ENCODE measurements at places on chromosomes 3 and 15.
A peak's percentile ranks its signal among the peaks of the same experiment; 100 is the strongest.

DNA sequence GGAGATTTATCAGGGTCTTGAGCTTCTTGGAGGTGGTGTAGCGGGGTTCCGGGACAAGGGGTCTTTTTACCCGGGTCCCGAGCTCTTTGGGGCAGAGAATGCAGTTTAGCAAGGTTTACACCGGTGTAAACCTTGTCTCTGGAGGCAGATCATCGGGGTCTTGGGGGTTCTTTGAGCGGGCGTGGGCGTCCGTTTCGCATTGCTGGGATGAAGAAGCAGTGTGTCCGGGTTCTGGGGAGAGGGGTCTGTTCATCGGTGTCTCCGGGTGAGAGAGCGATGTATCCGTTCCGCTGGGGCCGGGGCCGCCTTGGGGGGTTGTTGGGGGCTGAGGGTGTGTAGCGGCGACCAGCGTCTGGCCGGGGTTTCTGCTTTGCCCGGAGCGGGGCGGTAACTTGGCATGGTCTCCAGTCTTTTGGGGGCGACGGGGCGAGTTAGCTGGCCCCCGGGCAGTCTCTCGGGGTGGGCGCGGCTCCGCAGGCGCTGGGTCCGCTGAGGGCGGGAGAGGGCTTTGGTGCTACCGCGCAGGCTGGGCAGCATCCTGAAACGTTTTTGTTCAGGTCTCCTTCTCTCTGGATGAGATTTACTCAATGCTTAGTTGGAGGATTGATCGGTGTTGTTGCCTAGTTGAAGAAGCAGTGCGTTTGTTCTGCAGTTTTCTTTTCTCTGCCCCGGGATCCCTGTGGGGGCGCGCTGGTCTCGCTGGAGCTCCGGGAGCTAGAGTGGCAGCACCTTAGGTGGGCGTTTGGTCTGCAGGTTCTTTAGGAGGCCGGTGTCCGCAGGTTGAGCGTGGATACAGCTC, 843 bp downstream of the GLCE start:
- DNase-seq = peak; percentile 65

DNA sequence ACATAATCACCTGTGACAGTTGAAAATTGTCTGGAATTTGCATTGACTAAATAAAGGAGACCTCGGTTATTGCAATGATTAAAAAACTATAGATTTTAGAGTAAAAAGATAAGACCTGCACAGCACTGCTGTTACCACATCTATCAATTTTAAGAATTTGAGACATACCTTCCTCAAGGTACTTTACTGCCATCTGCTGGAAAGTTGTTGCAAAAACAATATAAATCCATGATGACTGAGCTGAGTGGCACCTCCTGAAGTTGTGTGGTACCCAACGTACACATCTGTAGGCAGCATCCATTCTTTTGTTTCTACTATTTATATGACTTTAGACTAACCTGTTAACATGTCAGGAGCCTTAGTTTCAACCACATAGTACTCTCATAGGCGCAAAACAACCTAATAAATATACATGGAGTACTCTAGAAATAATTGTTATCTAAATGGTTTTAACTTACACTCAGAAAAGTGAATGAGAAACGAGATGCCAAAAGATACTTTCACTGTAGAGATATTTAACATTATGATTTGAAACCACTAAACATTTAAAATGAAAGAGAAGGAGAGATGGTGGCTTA, 106.7 kb downstream of the GHSR start:
- peak; percentile 76 for DNase-seq

DNA sequence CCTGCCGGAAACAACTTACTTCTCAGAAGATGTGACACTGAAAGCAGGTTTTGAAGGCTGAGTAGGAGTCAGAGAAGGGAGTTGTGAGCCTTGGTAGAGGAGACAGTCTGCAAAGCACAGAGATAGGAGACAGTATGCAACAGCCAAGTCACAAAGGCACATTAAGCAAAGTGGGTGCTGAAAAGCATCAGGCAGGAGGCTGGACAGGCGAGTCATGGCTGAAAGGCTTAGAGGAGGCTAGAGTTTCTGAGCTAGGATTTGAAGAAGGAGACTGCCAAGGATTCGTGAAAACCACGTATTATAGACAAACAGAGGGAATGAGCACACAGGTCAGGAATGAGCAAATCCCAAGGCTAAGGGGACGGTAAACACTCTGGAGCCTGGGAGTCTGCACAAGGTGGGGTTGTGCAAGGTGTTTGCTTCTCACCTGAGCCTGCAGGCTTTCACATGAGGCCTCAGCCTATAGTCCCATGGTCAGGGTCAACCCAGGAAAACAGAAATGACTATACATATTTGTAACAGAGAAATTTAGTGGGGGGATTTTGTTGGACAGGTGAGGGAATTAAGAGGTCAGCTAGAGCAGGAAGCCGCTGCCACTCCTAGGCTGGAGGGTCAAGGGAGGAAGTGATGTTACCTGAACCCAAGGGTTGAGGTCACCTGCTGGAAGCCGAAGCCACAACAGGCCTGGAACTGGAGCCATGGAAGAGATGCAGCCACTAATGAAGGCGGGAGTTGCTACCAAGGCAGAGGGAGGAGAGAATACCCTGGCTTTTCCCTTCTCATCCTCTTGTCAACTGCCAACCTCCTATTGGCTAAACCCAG, 23.1 kb upstream of the TRIM71 start:
- peak; percentile 79 for DNase-seq

DNA sequence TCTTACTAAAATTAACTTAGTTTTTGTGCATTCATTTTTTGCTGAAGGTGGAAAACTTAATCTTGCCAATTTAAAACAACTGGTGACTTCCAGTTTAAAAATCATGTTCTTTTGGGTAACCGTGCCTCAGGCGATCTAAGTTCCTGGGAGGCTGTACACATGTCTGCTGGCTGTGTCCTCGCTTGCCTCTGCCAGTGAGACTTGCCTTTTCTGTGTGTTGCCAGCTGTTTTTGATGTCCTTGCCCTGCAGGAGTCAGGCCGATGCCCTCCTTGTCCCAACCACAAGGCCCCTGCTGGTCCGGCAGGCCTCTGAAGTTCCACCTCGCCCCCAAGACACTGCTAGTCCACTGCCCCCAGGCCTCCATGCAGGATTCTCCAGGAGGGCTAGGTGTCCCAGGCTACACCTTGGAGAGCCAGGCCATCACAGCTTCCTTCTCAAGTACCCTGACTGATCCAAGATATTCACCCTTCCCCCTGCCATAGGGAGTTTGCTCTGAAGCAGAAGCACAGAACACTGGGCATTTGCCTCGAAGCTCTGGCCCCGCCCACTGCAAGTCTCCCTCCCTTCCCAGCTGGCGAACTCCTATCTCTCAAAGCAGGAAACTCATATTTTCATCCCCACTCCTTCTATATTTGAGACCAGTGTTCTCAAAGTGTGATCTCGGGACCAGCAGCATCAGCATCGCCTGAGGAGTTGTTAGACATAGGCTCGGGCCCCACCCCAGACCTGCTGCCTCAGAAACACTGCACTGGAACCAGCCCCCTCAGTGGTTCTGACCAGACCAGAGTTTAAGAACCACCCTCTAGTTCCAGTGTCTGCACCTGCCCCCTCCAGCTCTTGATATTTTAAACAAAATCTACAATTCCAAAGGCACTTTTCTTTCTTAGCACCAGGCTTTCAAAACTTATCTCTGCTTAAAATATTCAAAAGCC, 185.8 kb upstream of the UBE2E1 start:
- DNase-seq = no peak

DNA sequence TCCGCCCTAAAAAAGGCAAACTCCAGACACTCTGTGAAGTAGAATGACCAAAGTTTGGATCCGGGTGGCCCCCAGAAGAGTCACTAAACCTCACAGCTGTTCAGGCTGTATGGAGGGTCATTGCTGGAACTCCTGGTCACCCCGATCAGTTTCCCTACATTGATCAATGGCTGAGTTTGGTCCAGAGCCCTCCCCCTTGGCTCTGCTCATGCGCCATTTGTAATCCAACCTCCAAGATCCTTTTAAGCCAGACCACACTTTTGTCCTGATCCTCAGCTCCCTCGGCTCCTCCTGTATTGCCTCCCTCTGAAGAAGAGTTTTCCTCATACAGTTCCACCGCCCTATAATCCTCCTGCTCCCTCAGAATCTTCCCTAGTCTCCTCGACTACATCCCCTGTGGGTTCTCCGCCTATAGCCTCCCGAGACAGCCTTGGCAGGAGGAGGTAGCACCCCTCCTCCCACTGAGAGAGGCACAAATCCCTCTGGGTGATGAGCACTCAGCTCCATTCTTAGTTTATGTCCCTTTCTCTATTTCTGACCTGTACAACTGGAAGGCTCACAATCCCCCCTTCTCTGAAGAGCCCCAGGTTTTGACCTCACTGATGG, 42.2 kb downstream of the ZBTB11 start:
- DNase-seq = no peak

DNA sequence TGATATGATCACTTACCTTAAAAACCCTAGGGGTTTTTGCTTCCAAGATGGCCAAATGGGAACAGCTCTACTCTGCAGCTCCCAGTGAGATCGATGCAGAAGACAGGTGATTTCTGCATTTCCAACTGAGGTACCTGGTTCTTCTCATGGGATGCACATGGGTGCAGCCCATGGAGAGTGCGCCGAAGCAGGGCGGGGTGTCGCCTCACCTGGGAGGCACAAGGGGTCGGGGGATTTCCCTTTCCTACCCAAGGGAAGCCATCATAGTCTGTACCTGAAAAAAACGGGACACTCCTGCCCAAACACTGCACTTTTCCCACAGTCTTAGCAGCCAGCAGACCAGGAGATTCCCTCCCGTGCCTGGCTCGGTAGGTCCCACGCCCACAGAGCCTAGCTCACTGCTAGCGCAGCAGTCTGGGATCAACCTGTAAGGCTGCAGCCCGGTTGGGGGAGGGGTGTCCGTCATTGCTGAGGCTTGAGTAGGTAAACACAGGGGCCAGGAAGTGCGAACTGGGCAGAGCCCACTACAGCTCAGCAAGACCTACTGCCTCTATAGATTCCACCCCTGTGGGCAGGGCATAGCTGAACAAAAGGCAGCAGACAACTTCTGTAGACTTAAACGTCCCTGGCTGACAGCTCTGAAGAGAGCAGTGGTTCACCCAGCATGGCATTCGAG, 78.6 kb downstream of the CTNNB1 start:
- peak; percentile 21 for DNase-seq

- no peak for DNase-seq
Observed at GRCh38 chr15:79657722-79658121, 225.6 kb downstream of the MINAR1 start.

DNA sequence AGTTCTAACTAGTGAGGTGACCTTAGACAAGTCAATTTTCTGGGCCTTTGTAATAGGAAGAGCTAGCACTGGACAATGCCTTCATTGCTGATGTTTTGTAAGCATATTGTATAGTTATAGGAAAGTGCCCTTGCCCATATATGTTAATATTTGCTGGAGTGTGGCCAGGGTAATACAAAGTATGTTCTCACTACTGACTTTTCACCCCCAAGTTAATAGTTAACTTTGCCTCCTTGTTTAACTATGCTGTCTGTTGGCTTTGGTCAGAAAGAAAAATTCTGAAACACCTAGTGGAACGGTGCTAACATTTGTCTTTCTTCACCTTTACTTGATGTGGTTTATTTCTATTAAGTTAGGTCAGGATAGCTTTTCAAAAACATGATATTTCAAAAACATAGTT, 287.4 kb upstream of the CTNNB1 start:
- DNase-seq = peak; percentile 57

- DNase-seq = peak; percentile 19
Observed at GRCh38 chr3:54121414-54122323, 683 bp upstream of the CACNA2D3 start.

DNA sequence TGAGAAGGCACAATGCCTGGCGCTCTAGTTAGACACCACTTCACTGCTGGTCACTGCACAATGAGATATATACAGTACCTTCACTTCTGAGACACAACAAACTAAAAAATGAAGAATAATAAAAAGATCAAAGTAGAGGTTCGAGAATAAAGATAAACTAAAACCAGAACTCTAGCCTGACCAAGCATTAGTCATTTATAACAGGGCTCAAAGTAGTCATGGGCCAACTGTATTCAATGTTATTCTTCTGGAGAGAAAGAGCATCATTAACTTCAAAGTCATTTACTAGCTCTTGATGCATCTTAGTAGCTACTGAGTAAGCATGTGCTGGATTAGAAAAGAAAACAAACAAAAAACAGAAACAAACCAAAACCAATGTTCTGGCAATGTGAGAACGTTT, 145.2 kb downstream of the SSR3 start:
- DNase-seq = no peak

- no peak for DNase-seq
Observed at GRCh38 chr3:111763001-111763471, 96.0 kb upstream of the PHLDB2 start.

GRCh38 chr3:43024181-43024885, 45.2 kb downstream of the GASK1A start:
- DNase-seq = no peak

DNA sequence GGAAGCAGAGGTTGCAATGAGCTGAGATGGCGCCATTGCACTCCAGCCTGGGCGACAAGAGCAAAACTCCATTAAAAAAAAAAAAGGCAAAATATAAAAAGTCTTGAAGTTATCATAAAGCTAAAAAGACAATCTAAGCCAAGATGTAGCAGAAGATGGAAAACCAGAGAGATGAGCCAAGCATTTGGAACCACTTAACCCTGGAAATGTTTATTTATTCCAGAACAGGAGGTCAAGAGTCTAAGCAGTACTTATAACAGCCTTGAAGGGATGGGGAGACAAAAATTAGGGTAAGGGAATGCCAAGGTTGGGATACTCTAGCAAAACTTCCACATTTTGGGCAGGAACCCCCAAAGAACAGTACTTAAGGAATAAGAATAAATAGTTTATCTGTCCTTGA, 30.1 kb downstream of the FAIM start:
- DNase-seq = no peak

GRCh38 chr3:11847607-11848006, 922 bp upstream of the TAMM41 start:
- no peak for DNase-seq

GRCh38 chr3:57877116-57877515, 121.0 kb downstream of the SLMAP start:
- DNase-seq = no peak

DNA sequence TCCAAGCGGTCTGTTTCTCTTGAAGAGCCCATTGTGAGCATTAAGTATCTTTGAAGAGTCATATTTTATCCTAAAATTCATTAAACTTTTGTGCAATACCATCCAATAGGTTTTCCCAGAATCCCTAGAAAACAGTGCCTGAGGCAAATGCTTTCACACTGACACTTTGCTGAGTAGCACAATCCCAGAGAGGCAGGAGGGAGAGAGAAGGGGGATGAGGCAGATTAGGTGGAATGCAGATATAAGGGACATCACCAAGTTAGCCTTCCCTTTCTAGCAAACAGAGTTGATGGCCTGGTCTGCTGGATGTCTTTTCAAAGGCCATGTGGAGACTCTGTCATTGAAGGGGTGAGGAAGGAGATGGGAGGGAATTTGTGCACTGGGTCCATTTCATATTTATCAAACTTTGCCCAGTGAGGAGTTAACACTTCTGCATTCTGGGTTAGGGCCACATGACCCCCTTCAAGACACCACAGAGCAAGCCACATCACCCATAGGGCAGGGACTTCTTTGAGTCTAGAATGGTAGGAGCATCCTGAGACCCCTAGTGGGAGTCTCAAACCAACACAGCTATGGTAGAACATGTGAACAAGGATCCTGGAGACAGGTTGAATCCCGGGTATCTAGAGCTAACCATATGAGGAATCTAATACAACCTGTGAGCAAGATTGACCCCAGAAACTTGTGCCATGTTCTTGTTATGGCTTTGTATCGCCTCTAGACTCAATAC, 32.0 kb upstream of the SEMA6D start:
- no peak for DNase-seq
